T-cell (primary cell): ENCODE measurements at places on chromosomes 6 and 20. TPM values are rescaled to one million over a fixed set of nuclear protein-coding genes. Genes with fewer than 3 reads are reported as not detected.

Gene KDM1B
- total RNA-seq, result 9.2 TPM

Gene OR2J3
- total RNA-seq, result not detected

Gene NRSN1
- total RNA-seq, result not detected

Gene LHFPL5
- not detected for total RNA-seq
